Amygdala (tissue), 56 donors: ENCODE measurements at places on chromosomes 3 and 15.

DNA sequence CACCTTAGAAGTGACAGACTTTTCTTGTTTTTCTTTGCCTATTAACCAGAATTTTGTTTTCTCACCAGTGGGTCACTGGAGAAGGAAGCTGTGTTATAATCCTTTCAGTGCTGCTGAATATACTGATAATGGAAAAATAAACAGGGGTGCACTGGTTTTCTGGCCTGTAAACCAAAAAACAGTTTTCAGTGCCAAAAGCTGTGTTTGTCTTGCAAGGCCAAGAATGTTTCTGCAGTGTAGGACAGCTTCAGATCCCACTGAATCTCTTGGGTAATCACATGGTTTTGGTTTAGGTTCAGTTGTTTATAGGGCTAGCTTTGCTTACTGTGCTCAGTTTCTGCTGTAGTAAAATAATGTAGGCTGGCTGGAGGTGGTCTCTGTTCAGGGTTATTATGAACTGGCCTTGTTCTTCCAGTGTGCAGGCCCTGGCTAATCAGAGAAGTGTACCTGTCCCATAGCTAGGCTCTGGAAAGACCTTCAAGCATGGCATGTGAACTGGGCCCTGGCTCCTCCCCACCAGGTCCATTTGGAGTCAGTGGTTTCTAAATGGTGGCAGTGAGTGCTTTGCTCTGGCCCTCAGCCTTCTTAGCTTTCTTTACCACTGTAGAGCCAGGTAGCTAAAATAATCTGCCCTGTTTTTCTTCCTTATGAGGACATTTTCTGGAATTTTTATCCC is 18.7 kb downstream of the PDE8A start:
- DNase-seq: no peak

- no peak for DNase-seq
Observed at GRCh38 chr3:111803123-111803593, 55.9 kb upstream of the PHLDB2 start.

DNA sequence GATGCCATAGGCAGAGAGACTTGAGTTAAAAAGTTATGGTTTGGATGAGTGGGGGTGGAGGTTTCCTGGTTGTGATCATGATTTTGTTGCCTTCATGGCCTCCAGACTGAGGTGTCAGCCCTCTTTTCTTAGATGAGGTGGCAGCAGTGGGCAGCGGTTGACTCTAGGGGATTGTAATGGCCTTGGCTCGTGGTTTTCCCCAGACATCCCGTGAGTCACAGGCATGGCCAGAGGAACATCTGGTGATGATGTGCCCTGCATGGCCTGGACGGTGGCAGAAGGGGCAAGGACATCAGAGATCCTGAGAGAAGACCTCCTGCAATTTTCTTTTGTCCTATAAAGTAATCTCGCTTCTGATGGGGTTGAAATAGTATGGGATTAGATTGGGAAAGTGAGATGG is 12.4 kb downstream of the RETNLB start:
- DNase-seq: no peak

DNA sequence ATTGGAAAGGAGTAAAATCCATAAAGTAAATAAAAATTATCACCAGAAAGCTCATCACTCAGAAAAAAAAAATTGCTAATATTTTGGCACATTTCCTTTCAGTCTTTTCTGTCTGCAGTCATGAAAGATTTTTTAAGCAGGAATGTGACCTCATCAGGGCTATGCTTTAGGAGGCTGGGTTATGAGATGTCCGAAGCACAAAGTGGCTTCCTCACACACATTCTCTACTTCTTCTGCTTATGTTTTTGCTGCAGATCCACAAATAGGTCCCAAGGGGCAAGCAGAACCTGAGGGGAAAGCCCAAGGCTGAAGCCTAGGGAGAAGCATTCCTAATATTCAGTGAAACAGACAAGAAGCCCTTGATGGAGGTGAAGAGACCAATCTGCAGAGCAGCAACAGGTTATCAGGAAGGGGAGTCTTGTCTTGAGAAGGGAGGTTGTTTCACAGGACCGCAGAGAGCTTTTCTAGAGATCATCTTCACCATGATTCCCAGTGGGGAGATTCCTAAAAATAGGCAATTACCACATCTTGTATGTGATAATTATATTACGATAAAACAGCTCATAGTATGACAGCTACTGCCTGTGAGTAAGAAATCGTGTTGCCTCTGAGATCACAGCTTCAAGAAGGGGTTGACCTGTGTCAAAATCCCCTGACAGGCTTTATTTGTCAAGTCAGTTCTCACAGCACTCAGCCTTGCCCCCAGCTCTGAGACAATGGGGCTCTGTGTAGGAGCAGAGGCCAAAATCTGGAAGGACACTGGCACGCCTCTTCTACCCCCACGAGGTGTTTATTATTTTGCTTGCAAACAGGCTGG is 60.5 kb downstream of the IGF2BP2 start:
- DNase-seq: no peak

DNA sequence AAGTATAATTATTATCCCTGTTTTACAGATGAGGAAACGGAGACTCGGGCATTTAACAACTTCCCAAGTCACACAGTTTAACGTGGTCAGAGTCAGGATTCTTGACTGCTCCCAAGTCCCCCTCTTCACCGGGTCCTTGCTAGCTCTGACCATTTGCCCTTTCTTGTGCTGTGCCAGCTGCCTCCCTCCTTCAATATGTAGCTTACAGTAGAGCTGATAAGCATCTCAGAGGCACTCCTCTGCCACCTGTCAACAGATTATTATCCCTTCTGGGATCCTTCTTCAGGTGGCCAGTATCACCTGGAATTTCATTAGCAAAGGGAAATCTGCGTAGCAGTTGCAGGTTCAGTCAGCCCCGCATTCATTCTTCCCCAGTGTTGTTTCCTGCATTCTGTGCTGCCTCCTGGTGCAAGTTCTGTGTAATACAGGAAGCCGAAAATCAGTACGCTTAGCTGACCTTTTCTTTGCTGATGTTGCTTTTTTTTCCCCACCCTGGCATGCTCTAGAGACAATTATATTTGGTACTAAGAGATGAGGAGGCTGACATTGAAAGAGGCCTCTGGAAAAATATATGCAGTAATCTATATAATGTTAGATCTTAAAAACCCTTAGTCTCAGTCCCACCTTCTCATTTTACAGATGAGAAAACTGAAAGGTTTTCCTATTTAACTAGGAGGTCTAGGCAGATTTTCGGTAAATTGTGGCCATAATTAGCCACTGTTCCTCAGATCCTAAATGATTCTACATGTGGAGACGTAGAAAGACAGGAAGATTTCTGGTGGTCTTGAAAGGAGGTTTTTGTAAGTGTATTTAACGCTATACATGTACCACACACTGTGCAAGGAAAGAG is 24.8 kb downstream of the TMOD2 start:
- no peak for DNase-seq

DNA sequence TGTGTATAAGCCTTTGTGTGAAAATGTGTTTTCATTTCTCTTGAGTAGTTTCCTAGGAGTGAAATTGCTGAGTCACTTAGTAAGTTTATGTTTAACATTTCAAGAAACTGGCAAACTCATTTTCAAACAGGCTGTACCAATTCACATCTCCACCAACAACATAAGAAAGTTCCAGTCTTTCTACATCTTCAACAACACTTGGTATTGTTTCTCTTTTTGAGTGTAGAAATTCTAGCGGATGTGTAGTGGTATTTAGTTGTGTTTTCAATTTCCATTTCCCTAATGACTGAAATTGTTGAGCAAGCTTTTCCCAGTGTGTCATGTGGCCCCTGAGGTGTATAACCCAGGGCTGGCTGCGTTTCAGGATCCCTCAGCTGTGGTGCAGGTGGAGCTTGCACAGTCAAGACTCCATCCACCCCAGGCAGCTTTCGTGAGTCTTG is 258.5 kb downstream of the PDCD6IP start:
- no peak for DNase-seq

GRCh38 chr3:14113965-14114635 is 10.6 kb downstream of the CHCHD4 start:
- DNase-seq: no peak

GRCh38 chr3:55469957-55470526 is 17.1 kb downstream of the WNT5A start:
- DNase-seq: no peak

GRCh38 chr3:64667887-64668581 is 19.8 kb downstream of the ADAMTS9 start:
- DNase-seq: no peak
